ENCODE measurements at places on chromosomes 12 and 14.

- no peak for DNase-seq
These were observed 248.2 kb downstream of the SLC41A2 start for GRCh38 chr12:104709692-104710435.

GRCh38 chr12:120687578-120688289, 785 bp downstream of the MLEC start:
- DNase-seq: no peak

DNA sequence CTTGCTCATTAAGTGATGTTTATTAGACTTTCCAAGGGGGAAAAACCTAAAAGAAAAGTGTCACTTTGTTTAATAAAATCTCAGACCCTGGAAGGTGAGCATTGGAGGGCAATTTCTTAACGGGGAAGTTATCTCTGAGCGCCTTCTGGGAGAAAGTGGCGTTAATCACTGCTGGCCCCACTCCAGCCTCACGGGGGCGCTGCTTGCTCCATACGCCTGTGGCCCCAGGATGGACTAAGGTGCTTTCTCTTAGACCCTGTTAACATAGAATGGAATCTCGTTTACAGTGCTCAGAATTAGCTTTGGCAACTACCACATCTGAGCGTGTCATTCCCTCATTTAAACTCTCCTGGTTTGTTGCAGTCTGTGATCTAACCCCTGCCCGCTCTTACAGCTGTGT, 16.4 kb upstream of the PRIMA1 start:
- no peak for DNase-seq

GRCh38 chr12:112194601-112195247, 69.4 kb downstream of the TRAFD1 start:
- DNase-seq: no peak

DNA sequence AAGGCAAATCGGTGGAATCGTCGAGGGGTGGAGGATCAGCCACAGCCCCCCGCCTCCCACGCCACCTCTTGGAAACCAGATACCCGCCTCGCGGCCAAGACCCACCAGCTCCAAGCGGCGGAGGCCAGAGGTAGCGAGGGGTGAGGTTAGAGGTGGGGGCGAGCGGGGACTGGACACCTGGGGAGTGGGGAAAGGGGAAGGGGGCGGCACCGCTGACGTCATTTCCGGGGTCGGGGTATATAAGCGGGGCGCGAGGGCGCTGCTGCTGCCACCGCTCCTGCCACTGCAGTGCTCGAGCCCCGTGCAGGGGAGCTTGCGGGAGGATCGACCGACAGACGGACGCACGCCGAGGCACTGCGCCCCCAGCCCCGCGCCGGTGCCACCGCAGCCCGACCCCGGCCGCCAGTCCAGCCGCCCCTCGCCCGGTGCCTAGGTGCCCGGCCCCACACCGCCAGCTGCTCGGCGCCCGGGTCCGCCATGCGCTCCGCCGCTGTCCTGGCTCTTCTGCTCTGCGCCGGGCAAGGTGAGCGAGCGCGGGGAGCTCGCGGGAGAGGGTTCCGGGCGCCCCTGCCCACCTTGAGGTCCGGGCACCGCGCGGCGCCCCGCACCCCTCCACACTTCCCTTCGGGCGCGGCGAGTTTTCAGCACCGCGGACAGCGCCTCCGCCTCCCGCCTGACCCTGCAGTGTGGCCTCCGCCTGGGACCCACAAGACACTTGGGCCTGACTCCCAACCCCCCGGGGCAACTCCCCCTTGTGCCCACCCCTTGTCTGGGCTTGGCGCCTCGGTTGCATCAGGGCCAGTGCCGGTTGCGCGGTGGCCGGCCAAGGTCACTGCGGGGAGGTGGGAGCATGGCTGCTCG, at the start of gene CHGA:
CHGA (plus strand) TSS at position 268 of the 861 bp plus-strand sequence; CDS start at position 478, 210 bp downstream.
- DNase-seq: peak; percentile 13

- DNase-seq: no peak
These were observed 47.5 kb upstream of the DDX11 start for GRCh38 chr12:31026202-31026601.
